ENCODE measurements at places on chromosomes 12 and 14.

DNA sequence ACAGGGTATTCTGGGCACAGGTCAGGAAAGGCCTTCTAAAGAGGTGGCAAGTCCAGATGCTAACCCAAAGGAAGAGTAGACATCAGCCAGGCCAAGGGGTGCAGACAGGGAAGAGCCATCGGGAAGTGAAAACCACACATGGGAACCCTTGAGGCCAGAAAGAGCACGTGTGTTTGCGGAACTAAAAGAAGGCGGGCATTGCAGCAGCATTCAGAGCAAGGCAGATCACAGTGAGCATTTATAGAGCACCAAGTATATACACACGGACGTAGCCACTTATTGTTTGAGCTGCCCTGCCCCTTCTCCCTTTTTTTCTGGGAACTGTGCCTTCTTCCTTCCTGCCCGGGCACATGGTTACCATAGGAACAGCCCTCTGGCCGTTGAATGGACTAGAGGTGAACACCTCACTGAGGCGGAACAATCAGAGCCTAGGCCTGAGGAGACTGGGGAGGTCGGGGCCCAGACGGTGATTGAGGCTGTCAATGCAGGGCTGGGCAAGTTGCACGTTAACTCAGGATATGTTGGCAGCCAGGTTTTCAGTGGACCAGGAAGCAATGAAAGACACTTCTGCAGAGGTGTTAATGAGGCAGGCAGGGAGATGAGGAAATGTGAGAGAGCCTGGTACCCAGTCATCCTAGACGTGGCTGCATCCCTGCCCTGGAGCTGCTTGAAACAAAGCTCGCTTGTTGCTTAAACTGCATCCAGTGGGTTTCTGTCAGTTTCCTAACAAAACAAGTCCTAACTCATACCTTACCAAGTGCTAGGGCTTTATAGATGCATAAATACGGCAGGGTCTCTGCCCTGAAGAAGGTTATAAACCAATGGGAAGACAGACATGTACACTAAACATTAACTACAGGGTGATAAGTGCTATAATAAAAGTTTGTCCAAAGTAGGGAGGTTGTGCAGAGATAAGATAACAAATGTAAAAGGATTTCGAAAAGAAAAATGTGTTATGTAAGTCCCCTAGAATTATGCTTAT, 34.2 kb downstream of the MOAP1 start:
- DNase-seq = no peak

DNA sequence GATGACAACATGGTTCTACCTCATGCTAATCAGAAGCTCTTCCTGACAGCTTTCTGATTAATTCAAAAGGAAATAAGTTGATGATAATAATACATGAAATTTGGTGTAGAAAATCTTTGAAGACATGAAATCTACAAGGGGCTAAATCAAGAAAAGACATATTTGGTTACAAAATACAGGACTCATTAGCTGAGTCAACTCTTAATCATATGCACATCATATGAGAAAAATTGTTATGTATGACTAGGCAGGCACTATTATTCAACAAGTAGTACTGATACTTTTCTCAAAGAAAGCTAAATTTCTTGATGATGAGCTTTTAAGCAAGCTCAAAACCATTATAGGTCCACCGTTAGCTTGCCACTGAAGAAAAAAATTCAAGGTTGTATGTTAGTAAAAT, 7.1 kb downstream of the ABCC9 start:
- DNase-seq = no peak

DNA sequence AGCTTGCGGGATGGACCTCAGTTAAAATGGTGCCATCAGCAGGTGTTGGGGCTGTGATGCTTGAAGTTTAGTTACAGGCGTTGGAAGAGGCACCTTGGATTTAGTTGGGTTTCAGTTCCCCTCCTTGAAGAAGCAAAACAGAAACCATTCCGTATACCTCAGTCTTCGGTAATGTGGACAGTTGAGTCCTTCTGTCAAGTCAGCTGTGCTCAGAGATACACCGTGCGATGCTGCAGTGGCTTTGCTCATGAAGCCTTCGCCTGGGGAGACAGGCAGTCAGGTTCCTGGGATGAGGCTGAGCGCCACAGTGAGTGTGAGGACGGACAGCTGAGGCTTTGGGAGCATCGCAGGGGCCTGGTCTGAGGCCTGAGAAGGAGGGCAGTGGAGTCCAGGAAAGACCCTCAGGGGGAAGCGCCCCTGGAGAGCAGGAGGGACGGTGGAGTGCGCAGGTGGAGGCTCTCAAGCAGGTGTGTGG, 7.4 kb downstream of the RAN start:
- DNase-seq = no peak

GRCh38 chr12:50572760-50573159, 68.0 kb downstream of the DIP2B start:
- DNase-seq = no peak

- DNase-seq = no peak
These were observed 141.9 kb downstream of the ANO6 start for GRCh38 chr12:45357539-45358417.

- DNase-seq = no peak
These were observed 17.8 kb downstream of the FBXL14 start for GRCh38 chr12:1576410-1577241.

GRCh38 chr12:42761086-42761485, 171.5 kb upstream of the PRICKLE1 start:
- DNase-seq = no peak

DNA sequence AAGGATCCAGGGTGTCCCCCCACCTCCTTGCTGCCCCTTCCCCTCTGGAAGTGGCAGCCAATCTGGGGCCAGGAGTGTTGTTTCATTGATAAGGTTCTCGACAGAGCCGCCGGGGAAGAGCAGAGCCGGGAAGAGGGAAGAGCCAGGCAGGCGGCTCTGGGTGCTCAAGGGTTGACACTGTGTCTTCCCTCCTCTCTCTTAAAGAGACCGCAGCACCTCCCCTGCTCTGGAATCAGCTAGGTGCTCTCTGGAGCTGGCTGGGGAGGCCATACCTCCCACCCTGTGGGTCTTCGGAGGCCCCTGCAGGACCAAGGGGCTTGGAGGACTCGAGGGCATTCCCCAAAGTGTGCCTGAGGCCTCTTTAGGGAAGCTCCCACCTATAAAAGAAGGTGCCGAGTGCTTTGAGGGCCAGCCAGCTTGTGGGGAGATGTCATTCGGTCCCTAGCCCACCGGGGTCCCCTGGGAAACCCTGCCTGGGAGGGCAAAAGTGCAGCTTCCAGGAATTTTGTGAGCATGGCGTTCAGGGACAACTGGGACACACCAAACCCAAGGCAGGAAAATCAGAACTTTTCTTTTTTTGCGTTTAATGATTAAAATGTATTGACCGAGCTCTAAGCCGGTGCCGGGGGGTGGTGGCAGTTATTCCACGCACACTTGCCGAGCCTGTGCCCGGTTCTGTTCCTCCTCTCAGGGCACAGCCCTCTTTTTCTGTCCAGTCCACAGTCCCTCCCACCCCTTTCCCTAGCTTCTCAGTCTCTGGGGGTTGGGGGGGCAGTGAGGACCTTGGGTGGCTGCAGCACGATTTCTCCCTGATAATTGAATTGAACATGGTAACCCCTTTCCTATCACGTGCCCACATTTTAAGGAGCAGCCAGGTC, 3.0 kb downstream of the SETD1B start:
- no peak for DNase-seq

GRCh38 chr12:12099102-12099501, 28.4 kb downstream of the BCL2L14 start:
- DNase-seq = no peak

DNA sequence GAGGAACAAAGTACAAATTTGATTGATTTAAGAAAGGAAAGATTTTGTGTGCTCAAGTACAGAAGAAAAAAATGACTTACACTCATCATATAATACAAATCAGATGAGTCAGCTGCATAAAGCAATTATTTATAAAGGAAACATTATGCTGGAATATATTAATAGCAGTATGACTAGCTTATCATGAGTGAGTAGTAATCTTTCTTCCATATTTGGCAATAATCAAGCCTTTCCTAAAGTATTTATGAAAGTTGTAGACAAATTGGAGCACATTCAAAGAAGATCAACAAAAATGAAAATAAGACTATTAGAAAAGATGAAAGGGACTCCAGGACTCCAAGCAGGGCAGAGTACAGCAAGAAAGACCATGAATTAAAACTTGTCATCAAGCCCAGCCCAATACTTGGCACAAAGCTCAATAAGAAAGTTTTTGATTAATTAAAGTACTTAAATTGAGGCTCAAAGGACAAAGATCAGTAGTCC, 32.8 kb downstream of the CCER1 start:
- DNase-seq = no peak
